ENCODE measurements at places on chromosomes 3 and 15.

GRCh38 chr15:81088470-81089013, 45.5 kb upstream of the CFAP161 start:
- no peak for DNase-seq

- no peak for DNase-seq
Measured at GRCh38 chr3:10561162-10561945, 56.0 kb upstream of the ATP2B2 start.

DNA sequence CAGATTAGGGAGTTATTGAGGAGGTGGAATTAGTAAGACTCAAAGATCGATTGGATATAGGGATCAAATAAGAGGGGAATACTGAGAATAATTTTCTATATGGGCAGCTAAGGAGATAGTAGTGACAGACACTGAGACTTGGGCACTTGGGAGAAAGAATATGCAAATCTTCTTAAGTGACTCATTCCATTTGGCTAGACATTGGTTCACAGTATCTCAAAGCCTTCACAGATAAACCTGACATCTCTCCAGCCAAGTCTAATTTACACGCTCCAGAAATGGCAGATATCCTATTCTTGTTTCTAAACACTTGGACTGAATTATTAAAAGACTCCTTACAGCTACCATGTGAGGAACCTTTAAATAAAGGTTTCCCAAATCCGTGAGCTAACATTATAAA, 104.6 kb upstream of the ADAMTS9 start:
- DNase-seq, result no peak

GRCh38 chr15:46872981-46873330, 844.3 kb upstream of the SEMA6D start:
- no peak for DNase-seq

DNA sequence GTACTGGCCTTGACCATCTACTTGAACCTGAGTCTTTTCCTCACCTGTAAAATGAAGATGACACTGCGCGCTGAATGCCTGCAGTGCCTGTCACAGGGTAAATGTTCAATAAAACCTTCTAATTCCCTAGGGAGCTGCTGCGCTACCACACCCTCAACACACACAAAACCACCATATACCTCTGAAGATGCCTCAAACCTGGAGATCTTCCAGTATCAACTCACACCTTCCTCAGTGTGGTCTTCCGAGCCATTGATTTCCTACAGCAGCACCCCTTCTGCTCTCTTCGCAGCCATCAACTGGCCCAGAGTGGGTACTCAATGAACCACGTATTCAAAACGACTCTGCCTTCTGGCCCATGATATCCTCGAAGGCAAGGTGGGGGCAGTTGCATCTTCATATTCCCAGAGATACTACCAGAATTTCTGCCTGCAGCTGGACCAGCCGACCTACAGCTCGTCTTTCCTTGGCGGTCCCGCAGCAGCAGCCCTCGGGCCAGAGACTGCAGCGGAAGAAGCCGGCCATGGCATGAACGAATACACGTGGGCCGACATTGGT, 695 bp downstream of the RPL32 start:
- no peak for DNase-seq

GRCh38 chr15:43250785-43251184, 15.9 kb downstream of the TGM5 start:
- DNase-seq, result no peak

- DNase-seq, result no peak
Measured at GRCh38 chr3:71958533-71958932, 173.6 kb upstream of the PROK2 start.

DNA sequence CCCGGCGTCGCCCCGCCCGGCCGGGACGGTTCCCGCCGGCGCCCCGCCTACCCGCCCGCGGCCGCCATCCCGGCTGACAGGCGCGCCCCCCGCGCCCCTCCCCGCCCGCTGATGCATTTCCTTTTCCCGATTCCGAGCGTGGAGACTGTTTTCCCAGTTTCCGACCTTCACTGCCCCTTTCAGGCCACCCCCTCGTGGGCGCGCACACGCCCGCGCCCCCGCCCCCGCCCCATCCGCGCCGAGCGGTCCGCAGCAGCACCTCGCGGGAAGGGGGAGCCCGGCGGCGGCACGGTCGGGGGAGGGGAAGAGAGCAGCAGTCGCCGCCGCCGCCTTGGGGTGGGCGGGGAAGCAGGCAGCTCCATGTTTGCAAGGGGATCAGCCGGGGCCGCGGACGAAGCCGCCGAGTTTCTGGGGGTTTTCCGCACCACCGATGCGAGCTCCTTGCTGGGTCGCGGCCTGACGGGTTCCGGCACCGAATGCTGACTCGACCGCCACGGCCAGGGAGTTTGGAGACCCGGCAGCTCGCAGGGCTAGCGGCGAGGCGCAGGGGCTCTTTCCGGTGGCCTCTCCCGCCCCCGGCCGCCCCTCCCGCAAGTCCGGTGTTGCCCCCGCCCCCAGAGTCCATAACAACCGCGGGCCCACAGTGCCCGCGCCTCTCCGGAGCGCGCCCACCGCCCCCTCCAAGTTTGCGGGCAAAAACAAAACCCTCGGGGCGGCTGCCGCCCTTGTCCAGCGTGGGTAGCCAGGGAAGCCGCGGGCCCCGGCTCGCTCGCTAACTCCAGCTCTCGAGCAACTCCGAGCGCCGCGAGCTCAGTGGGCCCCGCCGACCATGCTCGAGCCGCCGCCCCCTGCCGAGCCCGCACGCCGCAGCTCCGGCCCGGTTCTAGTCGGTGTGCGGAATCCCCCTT, 3.2 kb upstream of the SIN3A start:
- DNase-seq, result peak; percentile 90

DNA sequence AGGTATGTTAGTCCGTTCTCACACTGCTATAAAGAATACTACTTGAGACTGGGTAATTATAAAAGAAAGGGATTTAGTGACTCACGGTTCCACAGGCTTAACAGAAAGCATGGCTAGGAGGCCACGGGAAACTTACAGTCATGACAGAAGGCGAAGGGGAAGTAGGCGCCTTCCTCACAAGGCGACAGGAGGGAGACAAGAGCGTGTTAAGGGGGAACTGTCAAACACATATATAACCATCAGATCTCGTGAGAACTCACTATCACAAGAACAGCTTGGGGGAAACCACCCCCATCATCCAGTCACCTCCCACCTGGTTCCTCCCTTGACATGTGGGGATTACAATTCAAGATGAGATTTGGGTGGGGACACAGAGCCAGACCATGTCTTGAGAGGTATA, 30.4 kb downstream of the SPRED1 start:
- no peak for DNase-seq

GRCh38 chr15:32778391-32779176, 60.8 kb downstream of the GREM1 start:
- no peak for DNase-seq

DNA sequence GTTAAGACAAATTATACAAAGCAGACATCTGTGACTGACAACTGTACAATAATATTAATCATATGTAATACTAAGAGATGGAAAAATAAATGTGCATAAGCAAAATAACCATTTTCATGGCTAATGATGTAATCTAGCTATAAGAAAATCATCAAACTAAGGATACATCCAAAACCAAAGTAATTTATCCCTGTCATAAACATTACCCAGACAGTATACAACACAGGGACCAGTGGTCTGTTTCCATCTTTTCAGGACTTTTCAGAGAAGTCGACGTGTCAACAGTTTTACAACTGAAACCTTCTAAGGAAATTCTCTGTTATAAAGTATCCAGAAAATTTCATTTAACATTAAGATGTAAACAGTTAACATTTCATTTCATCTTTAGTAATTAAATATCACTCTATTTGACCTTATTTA, 11.0 kb downstream of the THBS1 start:
- no peak for DNase-seq

- DNase-seq, result no peak
Measured at GRCh38 chr3:23668430-23668904, 137.3 kb upstream of the UBE2E1 start.

- peak; percentile 52 for DNase-seq
Measured at GRCh38 chr3:42080453-42080872, 10.7 kb upstream of the TRAK1 start.

DNA sequence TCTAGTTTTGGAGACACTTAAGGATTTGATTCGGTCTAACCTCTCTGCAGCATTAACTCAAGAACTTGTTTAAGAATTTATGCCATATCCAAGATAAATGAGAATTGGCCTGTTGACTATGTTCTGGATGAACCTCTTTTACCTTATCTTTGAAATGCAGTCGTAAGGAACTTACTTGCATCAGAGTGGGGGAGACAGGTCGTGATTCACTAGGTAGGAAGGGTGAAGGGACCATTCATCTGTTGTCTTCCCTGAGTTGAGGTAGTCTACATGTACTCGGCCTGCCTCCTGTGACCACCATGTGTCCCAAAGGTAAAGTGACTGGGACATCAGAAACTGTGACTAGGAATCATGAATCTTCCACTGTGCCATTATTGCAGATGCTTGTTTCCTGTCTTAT, 248.0 kb upstream of the P2RY1 start:
- no peak for DNase-seq

GRCh38 chr3:19148768-19149091, 420 bp downstream of the KCNH8 start:
- DNase-seq, result no peak

DNA sequence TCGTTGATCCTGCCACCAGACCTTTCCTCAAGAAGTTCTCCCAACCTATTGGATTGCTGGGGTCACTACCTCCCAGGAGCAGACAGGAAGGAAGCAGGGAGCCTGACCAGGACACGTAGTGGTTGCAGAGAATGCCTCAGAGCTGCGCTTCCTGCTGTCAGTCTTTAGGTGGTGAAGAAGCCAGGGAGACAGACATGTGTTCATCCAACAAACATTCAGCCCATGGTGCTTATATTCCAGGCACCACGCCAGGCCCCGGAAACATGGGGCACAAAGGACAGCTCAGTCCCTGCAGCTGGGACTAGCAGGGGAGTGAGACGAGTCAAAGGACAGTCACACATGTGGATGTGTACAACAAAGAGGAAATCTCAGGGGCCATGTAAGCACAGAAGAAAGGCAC, 26.0 kb upstream of the CORO2B start:
- DNase-seq, result no peak

GRCh38 chr3:135987661-135988060, 22.1 kb downstream of the PPP2R3A start:
- no peak for DNase-seq

DNA sequence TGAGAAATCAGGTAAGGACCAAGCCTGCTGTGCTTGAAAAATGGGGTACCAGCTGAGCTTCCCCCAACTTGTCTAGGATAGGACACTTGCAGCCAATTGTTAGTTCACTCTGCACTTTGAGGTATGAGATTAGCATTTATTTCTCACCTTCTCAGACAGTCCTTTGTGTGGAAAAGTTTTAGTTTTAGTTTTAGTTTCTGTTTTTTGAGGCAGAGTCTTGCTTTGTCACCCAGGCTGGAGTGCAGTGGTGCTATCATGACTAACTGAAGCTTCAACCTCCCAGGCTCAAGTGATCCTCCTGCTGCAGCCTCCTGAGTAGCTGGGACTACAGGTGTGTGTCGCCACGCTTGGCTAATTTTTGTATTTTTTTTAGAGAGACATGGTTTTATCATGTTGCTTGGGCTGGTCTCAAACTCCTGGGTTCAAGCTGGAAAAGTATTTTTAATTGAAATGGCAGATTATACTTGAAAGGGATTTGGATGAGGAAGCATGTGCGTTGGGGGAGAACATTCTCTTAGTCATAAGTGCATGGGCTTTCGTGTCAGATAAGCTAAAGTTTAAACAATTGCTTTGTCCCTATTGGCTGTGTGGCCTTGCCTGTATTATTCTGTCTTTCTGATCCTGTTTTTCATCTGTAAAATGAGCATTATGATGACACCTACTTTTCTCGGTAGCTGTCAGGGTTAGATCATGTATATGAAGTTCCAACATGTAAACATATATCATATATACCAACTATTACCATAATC, 25.2 kb upstream of the CCK start:
- DNase-seq, result peak; percentile 11

DNA sequence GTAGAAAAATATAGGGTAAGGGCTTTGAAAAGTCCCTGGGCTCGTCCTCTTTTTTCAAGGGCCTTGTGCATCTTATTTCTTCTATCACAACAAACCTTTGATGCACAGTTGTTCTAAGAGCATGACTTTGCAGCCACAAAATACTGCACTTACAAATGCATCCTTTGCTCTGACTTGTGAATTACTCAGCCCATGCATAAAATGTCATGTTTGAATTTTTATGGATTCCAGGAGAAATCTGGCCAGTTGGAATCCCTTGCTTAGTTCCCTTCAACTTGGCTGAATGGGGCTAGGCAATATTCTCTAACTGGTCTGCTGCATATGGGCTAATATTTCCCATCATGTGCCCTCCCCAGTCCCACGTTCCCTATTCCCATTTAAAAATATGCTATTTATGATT, 523.9 kb upstream of the RGMA start:
- DNase-seq, result no peak

DNA sequence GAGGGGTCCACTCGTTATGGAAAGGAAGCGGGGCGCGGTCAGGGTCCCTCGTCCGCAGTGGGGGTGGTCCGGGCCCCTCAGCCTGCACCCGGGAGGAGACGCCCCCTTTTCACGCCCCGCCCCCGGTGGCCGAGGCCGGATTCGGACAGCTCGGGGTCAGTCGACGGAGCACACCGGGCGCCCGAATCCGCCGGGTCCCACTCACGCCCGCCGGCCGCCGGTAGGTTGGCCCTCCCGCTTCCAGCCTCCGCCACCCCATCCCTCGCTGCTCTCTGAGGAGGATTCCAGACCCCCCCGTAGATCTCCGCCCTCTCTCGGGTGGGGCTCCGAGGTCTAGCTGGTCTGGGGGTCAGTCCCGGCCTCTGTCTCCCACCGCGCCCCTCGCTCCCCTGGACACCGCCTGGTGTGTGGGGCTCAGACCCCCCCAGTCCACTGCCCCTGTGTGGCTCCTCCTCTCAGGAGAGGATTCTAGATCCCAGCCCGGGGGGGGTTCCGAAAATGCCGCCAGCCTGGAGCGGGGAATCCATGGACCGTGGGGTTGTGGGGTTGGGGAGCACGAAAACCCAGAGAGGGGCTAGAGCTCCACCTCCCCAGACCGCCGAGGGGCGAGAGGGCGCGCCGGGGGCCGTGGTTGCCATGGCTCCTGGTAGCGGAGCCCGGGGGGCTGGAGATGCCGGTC, 725 bp downstream of the CHL1 start:
- no peak for DNase-seq

- no peak for DNase-seq
Measured at GRCh38 chr3:183884097-183884426, 618 bp downstream of the PARL start.

DNA sequence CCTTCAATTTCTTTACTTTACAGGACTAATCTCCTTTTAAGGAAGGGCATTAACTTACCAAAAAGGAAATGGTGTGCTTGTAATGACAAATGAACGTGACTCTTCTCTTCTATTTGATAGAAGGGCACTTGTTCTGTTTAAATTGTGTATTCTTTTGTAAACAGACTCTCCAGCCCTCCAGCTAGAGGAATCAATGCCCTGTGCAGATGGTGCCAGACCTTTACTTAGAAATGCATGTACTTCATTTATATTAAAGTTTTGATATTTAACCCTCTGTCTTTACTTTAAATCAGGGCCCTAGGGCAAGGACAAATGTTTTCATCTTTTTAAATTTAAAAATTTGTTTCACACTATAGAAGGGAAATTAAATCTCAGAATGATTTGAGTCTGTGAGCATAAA, 355.1 kb downstream of the GBE1 start:
- DNase-seq, result no peak

Measured in activated CD8-positive, alpha-beta T cell treated with anti-CD3 and anti-CD28 coated beads for 36 hours (primary cell).